ENCODE measurements at places on chromosomes 16 and 17.
A peak's percentile ranks its signal among the peaks of the same experiment; 100 is the strongest.

DNA sequence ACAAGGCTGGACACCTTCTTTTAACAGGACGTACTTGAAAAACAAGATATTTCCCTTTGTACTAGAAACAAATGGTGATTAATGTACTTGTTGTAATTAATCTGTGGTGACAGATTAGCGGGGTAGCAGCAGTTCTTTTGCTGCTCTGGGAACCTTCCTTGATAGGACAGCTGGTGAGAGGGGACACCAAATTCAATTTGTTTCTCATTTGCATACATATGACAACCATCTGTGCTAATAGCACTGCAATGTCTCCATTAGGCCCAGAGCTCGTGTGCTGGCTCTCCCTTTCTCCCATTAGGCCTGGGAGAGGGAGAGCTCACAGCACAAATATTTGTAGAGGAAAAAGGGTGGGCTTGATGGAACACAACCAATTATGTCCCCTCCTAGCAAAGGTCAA, 221.0 kb upstream of the HS3ST3A1 start:
- DNase-seq: no peak

GRCh38 chr16:51559901-51560300, 408.8 kb upstream of the SALL1 start:
- no peak for DNase-seq

DNA sequence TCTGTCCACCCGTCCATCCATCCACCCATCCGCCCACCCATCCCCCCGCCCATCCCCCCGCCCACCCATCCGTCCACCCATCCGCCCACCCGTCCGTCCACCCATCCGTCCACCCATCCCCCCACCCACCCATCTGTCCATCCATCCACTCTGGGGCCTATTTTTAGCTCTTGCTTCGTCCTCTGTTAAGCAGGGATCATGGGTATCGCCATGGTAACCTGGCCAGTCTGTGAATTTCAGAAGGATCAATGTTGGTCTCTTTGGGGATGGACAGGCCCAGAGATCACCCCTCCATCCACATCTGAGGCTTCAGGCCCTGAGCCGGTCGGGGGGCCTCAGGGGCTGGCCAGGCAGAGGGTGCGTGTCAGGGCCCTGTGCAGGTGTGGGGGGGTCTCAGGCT, 15.2 kb upstream of the DPEP1 start:
- no peak for DNase-seq

GRCh38 chr17:69728816-69729215, 314.3 kb downstream of the MAP2K6 start:
- DNase-seq: no peak

GRCh38 chr17:44522883-44523671, 19.9 kb upstream of the GPATCH8 start:
- peak; percentile 38 for DNase-seq

DNA sequence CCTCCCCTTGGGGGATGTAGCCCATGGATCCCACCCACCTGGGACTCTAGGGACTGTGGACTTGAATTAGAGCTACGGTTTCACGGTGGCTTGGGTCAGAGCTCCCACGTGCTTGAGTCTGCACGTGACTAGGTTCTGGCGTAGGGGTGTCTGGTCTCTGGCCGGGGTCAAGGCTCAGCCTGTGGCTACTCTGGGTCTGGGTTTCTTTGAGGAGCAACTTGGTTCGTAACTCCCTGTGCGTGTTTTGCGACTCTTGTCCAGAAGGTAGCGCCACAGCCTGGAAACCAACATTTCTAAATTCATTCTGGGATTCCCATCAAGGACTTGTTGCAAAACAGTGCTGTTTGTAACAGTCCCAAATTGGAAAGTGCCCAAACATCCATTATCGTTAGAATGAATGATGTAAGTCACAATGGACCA, 470 bp upstream of the GGT6 start:
- no peak for DNase-seq

Measured in kidney capillary endothelial cell (primary cell).